ENCODE measurements at places on chromosomes 5 and 9.

DNA sequence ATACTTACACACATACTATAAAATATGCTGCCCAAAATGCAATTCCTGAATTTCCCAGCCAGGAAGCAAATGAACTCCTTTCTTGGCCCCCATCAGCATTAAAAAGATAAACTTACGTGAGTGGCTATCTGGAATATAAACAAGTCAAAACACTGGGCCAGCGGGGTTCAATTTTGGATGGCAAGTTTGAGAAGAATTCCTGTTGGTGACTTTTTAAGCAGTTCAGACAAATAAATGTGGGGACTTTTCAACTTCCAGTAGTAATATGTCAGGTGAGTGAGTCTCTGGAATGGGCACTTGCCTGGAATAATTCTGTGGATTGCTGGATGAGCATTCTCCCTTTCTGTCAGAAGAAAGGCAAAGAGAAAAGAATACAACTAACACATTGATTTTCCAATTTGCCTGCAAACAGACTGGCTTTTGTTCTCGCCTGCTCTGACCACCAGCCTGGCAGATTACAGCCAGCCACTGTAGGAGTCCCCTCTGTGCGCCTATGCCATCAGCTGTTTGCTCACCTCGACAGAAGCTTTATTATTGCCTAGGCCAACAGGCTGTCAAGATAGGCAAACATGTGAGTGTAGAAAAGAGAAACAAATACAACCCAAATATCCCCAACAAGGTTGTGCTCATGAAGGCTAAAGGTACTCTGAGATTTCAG is 78.6 kb downstream of the MRPS27 start:
- H3K27ac ChIP-seq, result no peak overlapping the region
- H3K27me3 ChIP-seq, result no peaks in the 10 kb centered on the region
- no peak overlapping the region for H3K4me3 ChIP-seq
- H3K4me1 ChIP-seq, result no peaks in the 10 kb centered on the region
- no peak for DNase-seq

GRCh38 chr5:43729846-43730478 is 127.0 kb downstream of the NNT start:
- H3K36me3 ChIP-seq, result no peaks in the 10 kb centered on the region
- no peak for DNase-seq
- no peaks in the 10 kb centered on the region for H3K27me3 ChIP-seq
- H3K27ac ChIP-seq, result no peak overlapping the region
- H3K4me1 ChIP-seq, result no peaks in the 10 kb centered on the region

DNA sequence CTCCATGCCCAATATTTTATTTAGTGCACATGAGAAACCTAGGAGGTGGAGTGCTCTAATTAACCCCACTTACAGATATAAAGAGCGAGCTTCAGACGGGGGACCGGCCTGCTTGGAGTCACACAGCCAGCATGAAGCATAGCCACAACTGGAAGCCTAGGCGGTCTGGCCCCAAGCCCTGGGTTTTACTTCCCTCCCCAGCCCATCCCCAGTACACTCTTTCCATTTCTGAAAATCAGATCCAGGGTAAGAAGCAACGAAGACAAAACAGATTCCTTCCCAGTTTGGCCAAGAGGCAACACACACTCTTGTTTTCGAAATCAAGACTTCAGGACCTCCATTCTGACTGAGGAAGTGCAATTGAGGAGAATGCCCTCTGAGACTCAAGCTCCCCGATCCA is 27.1 kb downstream of the KCNMB1 start:
- no peak overlapping the region for H3K4me3 ChIP-seq
- H3K4me1 ChIP-seq, result no peaks in the 10 kb centered on the region
- no peak for DNase-seq
- no peak overlapping the region for H3K27ac ChIP-seq
- H3K36me3 ChIP-seq, result no peaks in the 10 kb centered on the region

GRCh38 chr5:135058331-135058732 is 24.3 kb upstream of the PITX1 start:
- no peaks in the 10 kb centered on the region for H3K36me3 ChIP-seq
- no peak overlapping the region for H3K27ac ChIP-seq
- no peak for DNase-seq

- H3K36me3 ChIP-seq, result no peaks in the 10 kb centered on the region
- H3K27me3 ChIP-seq, result no peaks in the 10 kb centered on the region
- no peak overlapping the region for H3K27ac ChIP-seq
- no peak for DNase-seq
- no peaks in the 10 kb centered on the region for H3K4me1 ChIP-seq
- no peak overlapping the region for H3K4me3 ChIP-seq
Measured at GRCh38 chr5:68529581-68529980, 314.0 kb downstream of the PIK3R1 start.

DNA sequence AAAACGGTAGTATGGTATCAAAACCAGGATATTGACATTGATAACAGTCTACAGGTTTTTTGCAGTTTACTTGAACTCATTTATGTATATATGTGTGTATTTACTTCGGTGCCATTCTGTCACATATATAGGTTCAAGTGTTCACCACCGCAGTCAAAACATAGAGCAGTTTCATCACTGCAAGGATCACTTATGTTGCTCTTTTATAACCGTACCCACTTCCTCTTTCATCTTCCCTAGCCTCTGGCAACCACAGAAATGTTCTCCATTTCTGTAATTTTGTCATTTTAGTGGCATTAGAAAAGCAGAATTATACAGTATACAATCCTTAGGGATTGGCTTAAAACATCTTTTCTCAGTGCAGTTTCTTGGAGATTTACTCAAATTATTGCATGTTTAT is 90.3 kb downstream of the SH3GL2 start:
- no peak overlapping the region for H3K4me3 ChIP-seq
- no peaks in the 10 kb centered on the region for H3K4me1 ChIP-seq
- H3K27me3 ChIP-seq, result no peaks in the 10 kb centered on the region
- H3K36me3 ChIP-seq, result no peaks in the 10 kb centered on the region
- no peak overlapping the region for H3K27ac ChIP-seq
- DNase-seq, result no peak

GRCh38 chr9:136648751-136649150 is 14.0 kb upstream of the EGFL7 start:
- no peak for DNase-seq
- H3K27ac ChIP-seq, result no peak overlapping the region
- no peak overlapping the region for H3K4me3 ChIP-seq
- peaks cover 7% of the 10 kb centered on the region for H3K27me3 ChIP-seq

GRCh38 chr9:117462861-117463260 is 48.0 kb upstream of the ASTN2 start:
- H3K4me1 ChIP-seq, result no peaks in the 10 kb centered on the region
- H3K27ac ChIP-seq, result no peak overlapping the region
- H3K4me3 ChIP-seq, result no peak overlapping the region
- no peaks in the 10 kb centered on the region for H3K27me3 ChIP-seq

GRCh38 chr9:76374783-76375559 is 19.3 kb downstream of the RFK start:
- no peak overlapping the region for H3K4me3 ChIP-seq
- DNase-seq, result no peak
- no peaks in the 10 kb centered on the region for H3K36me3 ChIP-seq
- no peaks in the 10 kb centered on the region for H3K27me3 ChIP-seq

DNA sequence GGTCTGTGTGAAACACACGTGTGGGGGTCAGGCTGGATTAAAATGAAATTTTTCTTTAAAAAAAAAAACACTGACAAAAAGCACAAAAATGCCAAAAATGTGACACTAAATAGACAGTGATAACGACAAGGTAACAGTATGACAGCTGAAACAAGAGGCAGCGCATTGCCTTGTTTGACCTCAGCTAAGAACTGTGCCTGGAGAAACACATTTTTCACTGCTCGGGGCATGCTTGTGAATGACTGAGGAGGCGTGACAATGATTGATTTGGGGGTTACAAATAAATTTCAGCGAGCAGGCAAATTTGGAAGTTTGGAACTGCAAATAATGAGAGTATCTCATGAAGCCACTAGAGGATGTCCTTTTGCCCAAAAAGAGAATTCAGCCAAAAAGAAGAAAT is 44.2 kb upstream of the SPATA31C2 start:
- H3K27me3 ChIP-seq, result no peaks in the 10 kb centered on the region
- no peak for DNase-seq
- H3K36me3 ChIP-seq, result no peaks in the 10 kb centered on the region
- peaks cover 8% of the 10 kb centered on the region for H3K4me1 ChIP-seq
- H3K27ac ChIP-seq, result no peak overlapping the region

DNA sequence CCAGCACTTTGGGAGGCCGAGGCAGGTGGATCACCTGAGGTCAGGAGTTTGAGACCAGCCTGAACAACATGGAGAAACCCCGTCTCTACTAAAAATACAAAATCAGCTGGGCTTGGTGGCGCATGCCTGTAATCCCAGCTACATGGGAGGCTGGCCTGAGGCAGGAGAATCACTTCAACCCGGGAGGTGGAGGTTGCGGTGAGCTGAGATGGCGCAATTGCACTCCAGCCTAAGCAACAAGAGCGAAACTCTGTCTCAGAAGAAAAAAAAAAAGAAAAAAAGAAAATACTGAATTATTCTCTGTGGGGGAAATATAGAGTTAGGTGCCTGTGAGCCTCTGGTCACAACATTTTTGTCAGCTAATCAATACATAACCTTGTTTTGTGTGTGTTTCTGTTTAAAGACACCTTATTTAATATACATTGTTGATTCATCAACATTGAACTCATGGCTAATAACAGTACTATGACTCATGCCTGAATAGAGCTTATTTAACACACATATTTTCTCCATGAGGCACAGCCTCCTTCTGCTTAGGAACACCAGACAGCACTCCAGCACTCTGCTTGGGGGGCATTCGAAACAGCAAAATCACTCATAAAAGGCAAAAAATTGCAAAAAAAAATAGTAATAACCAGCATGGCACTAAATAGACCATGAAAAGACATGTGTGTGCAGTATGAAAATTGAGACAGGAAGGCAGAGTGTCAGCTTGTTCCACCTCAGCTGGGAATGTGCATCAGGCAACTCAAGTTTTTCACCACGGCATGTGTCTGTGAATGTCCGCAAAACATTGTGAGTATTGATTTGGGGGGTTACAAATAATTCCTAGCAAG is at the start of gene IL31RA:
Gene IL31RA (plus strand): TSS at position 519 of the 836 bp plus-strand sequence. CDS start 214 bp downstream, at position 733.
- H3K27ac ChIP-seq, result no peak within 1 kb of the TSS
- peaks cover 9% of the 10 kb centered on the region for H3K4me1 ChIP-seq
- H3K27me3 ChIP-seq, result no peaks in the 10 kb centered on the region
- DNase-seq, result no peak
- no peak within 1 kb of the TSS for H3K4me3 ChIP-seq

GRCh38 chr9:136312436-136312835 is 8.5 kb upstream of the CCDC187 start:
- H3K27ac ChIP-seq, result no peak overlapping the region
- peak; percentile 22 for DNase-seq
- no peaks in the 10 kb centered on the region for H3K27me3 ChIP-seq
- no peaks in the 10 kb centered on the region for H3K36me3 ChIP-seq

GRCh38 chr5:101292199-101292598 is 389.1 kb upstream of the ST8SIA4 start:
- H3K27ac ChIP-seq, result no peak overlapping the region
- H3K4me3 ChIP-seq, result no peak overlapping the region
- H3K27me3 ChIP-seq, result no peaks in the 10 kb centered on the region

DNA sequence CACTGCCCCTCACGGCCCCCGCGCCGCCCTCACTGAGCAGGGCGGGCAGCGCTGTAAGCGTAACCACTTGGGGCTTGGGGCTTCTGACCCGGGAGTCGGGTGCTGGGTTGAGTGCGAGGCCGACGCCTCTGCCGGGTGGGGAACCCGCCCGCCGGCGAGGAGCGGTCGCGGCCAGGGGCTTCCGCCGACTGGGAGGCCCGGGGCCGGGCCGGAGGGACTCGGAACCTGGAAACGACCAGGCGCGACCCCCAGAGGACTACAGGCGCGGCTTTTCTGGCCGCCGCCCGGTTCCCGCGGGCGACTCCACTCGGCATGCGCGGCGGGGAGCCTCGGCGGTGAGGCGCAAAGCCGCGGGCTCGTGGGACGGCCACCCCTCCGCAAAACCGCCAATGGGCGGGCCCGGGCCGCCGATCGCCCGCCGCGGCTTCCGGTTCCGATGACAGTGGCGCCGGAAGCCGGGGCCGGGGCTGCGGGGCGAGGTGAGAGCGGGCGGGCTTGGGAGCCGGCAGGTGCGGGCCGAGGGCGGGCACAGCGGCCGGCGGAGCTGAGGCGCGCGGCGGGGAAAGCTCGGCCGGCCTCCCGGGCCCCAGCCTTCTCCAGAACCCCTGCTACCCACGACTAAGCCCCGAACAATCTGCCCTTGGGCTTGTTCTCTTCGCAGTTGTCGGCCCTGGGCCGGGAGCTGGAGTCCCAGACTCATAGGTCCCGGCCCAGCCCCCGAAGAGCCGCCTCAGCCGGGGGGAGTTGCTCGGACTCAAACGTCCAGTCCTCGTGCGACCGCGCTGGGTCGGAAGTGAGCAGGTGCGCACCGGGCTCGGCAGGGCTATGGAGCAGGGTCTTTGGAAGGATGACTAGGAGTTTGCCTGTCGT is at the start of gene RMND5B:
Gene RMND5B (plus strand): TSS at position 439 of the 870 bp plus-strand sequence. CDS start 7,106 bp downstream, outside the sequence.
- H3K36me3 ChIP-seq, result peaks cover 6% of the 10 kb centered on the region
- peak within 1 kb of the TSS; percentile 70 for H3K27ac ChIP-seq
- H3K27me3 ChIP-seq, result no peaks in the 10 kb centered on the region

DNA sequence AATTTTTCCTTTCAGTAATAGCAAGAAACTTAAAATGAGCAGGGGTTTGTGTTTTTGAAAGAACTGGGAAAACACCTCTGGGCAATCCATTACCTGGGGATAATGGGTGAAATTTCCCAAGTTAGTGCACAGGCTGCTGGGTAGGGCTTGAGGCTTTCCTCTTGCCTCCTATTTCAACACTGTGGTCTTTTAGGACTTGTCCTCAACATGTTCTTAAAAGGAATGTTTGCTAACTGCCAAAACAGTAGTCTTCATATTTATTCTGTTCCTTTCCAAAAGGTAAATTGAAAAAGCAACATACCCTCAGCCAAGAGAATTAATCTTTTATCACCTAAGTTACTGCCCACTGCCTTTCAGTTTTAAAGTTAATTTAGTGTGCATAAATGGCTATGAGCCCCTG is 158.3 kb upstream of the CCDC152 start:
- no peaks in the 10 kb centered on the region for H3K4me1 ChIP-seq
- no peaks in the 10 kb centered on the region for H3K36me3 ChIP-seq
- no peak overlapping the region for H3K4me3 ChIP-seq
- H3K27ac ChIP-seq, result no peak overlapping the region

DNA sequence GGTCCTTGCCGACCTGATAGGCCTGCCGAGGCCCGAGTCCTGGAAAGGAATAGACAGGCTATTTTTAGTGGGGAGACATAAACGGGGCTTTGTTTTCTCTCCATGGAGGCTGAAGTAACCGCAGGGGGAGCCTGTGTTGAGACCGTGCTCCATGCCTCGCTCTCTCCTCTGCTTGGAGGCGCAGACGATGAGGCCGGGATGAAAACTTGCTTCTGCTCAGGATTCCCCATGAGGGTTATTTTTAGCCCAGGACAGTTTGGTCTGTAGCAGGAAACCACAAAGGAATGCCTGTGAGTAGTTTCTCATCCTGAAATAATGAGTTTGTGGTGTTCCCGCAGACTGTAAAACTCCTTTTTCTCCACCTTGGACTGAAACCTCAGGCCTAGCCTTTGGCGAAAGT is 81.9 kb upstream of the RARS1 start:
- no peak overlapping the region for H3K4me3 ChIP-seq
- no peaks in the 10 kb centered on the region for H3K36me3 ChIP-seq
- no peak for DNase-seq

- peaks cover 10% of the 10 kb centered on the region for H3K36me3 ChIP-seq
- no peak for DNase-seq
- no peaks in the 10 kb centered on the region for H3K27me3 ChIP-seq
- H3K27ac ChIP-seq, result no peak overlapping the region
Measured at GRCh38 chr5:154421868-154422267, 23.9 kb upstream of the SAP30L start.

Measured in CD4-positive, alpha-beta memory T cell (primary cell).